ENCODE measurements at places on chromosomes 16 and 17.

DNA sequence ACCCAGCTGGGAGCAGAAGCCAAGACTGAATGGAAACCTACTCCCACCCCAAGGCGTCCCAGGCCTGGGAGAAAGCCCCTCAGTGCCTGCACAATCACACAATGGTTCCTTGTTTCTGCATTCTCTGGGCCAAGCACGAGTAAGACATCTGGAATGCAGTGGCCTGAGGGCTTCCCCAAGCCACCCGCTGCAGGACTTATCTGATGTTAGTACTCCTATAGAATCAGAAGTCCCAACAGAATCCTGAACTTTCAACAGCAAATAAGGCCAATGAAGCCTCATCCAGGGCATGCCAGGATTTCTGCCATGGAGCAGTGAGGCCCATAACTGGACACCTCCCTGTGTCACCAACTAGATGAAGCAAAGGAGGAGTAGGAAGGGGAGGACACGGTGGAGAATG is 28.6 kb downstream of the MYO18A start:
- no peak for DNase-seq

DNA sequence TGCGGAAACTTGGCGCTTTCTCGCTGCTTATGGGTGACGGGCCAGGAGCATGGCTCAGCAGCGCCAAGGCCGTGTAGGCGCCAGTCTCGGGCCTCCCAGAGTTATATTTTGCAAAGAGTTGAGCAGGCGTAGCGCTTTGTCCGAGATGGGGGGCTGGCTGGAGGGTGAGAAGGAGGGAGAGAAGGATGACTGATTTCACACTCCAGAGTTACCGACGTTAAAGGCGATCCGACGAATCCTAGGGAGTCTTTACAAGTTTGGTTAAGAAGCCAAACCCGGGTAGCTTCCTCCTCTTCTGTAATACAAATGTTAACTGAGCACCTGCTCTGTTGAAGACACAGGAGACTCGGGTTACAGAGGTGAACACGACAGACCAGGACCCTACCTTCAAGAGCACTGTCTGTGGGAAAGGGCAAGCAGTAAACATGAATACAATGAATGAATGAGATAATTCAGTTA is 782 bp downstream of the POLR2A start:
- DNase-seq, result no peak

DNA sequence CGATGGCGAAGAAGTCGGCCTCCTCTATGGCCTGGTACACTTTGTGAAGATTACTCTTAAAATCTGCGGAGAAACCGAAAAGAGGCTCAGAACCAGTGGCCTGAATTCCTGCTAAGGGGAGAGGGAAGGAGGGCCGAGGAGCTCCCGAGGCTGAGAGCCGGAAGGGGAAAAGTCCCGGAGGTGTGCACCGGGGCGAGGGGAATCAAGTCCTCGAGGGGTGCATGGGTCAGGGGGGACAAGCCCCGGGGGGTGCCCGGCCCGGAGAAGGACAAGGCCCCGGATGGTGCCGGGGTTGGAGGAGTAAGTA is 495 bp downstream of the PARN start:
- DNase-seq, result no peak

DNA sequence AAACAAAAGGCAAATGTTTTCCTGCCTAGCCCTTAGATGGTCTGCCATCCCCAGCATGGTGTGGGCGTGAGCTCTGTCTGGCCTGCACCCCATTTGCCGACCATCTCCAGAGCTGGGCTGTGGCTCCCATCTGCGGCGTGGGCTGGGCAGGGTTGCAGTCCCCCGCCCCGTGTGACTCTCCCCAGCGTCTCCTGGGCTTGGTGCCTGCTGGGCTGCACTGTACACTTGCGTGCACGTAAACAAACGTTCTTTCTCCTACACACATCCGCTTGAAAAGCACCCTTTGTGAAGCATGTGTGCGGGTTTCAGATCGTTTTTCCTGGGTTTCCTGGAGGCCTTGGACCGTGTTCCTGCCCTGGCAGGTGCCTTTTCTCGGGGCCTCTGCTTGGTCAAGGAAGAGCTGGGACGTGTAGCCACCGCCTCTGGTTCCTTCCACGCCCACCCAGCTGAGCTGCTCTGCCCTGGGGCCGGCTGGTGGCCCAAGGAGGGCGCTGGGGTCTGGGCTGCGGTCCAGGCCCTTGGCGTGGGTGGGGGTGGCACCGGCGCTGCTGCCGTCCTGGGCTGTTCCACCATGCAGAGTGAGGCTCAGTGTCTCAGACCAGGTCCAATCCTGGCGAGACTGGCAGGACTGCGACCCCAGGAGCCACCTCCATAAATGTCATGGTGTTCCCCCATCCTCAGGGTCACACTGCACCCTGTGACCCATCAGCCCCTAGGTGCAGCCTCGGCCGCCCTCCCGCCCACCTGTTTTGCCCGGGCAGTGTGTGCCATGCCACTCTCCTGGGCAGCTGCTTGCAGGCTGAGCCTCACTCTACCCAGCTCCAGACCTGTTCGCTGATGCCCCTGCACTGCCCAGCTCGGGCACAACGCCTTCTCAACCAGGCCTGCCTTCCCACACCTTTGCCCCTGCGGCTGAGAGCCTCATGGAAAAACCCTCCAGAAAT is 9.9 kb upstream of the BAIAP3 start:
- DNase-seq, result no peak

GRCh38 chr17:29197516-29198272 is 17.5 kb upstream of the MYO18A start:
- DNase-seq, result no peak

DNA sequence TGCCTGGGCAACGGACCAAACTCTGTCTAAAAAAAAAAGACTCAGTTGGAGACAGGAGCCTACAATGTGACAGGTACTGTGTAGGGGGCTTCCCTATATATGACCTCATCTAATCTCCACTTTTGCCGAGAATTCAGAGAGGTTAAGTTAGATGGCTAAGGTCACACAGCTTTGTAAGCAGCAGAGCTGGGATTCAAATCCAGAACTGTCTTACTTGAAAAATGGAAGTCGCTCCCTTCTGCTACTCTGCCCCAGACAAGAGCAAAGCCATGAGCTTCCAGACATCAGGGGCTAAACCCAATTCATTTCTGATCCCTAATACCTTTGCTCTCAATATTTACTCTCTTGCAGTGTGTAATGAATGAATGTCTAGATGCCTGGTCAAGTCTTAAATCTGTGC is 41.5 kb upstream of the ABCC12 start:
- DNase-seq, result no peak

DNA sequence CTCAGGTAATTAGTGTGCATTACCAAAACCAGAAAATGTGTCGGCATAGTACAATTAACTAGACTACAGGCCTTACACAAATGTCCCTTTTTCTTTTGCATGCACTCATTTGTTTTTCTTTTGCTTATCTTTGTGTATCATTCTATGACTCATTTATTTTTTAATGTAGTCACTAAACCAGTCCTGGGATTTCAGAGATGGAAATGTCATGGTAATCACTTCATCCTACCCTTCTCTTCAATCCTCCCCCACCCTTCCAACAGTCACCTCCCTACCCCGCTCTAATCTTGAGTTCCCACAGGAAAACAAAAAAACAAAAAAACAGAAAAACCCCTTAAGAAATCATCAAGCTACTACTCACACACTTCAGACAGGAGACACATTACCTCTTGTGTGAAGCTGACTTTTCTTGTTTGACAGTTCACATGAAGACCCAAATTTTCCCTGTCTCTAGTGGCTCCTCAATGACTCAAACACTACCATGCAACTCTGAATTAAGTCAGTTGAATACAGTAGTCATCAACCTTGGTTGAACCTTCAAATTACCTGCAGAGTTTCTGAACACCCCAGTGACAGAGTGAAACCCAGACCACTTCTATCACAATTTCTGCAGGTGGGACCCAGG is 242.4 kb upstream of the SALL1 start:
- DNase-seq, result no peak

GRCh38 chr16:64133366-64133765 is 988.5 kb downstream of the CDH11 start:
- no peak for DNase-seq

GRCh38 chr17:78541488-78542206 is 35.5 kb downstream of the DNAH17 start:
- DNase-seq, result no peak

DNA sequence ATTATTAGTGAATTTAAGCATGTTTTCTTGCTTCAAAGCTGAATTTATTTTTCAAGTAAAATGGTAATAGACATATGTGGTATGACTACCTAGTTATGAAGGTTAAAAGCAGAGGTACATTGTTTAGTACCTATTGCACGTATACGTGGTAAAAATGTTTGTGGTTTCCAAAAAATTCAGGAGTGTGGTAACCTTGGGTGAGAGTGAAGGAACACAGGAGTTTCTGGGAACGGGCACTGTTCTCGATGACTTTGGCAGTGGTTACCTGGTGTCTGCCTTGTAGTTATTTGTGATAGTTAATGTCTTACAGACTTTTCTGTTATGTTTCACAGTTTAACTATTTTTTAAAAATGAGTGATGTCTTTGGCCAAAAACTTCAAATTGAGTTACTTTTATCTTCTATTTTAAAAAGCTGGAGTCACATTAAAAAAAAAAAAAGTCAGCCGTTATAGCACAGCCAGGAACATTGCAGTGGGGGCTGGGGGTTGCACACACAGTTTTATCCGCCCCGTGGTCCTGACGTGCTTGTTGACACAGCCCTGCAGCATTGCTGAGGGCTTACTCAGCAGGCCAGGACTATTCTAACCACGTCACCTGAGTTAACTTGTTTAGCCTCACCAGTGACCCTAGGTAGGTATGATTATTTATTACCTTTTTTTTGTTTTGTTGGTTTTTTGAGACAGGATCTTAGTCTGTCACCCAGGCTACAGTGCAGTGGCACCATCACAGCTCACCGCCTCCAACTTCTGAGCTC is 10.9 kb downstream of the JPT2 start:
- DNase-seq, result no peak

DNA sequence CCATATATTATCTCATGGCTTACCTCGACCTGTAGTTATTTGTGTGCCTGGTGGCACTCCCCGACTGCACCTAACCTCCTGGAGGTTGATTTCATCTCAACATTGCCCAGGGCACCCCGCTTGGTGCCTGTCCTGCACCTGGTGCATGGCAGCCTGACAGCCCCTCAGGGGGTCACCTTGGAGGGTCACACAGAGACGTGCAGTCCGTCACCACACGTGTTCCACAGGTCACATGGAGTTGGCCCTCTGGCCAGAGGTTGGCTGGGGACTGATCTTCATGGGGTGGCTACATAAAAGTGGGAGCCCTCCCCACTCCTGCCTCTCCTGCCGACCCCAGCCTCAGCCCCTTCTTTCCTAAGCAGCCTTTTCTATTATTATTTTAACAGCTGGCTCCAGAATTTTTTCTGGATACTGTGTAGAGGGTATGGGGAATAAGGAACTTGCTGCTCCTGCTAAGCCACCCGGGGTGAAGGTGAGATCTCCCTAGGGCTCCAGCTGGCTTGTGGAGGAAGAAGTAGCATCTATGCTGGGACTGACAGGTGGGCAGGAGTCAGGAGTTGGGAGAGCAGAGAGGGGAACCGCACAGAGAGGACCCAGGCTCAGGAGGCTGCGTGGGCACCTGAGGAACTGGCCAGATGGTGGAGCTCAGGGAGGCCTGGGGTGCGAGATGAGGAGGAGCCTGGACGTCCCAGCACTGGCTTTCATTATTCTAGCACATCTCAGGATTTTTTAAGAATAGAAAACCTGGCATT is 12.5 kb upstream of the NKD1 start:
- DNase-seq, result no peak

- DNase-seq, result no peak
Observed at GRCh38 chr17:70552982-70553334, 383.6 kb downstream of the KCNJ2 start.

DNA sequence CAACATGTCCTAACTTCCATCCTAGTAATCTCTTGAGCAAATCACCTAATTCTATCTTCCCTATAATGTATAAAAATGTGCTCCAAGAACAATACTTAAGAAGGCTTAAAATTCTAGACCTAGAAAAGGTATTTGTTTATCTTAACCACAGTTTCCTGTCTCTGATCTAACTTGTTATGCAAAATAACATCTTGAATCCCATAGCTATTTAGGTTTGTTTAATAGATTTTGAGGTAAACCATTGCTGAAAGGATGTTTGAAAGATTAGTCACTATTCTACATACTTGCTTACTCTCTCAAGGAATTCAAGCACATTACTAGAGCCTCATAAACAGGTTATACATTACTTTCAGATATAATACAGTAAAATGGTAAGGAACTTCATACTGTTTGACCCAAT is 13.0 kb downstream of the CA10 start:
- DNase-seq, result no peak

DNA sequence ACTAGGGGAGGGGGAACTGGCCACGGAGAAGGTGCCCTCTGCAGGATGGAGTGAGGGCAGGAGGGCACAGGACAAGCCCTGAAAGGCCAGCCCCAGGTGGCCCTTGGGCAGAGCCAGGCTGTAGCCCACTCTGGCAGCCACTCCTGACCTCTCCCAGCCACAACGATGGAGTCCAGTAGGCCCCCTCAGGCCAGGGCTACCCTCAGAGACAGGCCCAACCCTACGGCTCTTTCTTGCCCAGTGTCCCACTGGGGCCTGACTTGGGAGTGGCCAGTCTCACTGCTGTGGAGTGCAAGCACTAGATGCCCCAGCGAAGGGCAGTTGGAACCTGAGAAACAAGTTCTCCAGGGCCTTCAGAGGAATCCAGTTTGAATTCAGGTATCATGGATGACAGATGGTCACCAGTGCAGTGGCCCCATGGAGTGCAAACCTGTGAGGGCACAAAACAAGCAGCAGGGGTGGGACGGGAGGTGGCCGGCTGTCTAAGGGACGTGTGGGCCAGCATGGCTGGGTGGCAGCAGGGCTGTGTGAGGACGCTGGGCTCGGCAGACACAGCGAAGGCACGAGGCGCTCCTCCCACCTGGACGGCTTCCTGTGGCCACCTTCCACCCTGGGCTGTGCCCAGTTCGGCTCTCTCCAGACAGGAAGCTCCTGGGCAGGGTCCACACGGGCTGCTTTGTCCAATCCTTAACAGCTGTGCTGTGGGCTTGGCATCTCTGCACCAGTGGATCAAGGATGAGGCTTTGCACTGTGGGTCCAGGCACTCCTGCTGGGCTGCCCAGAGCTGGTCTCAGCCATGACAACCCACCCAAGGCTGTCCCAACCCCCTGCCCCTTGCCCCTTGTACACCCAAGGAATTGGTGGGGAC is 72.1 kb downstream of the AMFR start:
- no peak for DNase-seq

GRCh38 chr16:30416624-30417528 is 9.5 kb downstream of the ZNF771 start:
- DNase-seq, result no peak

All from activated T-helper 9 cell treated with anti-CD3 and anti-CD28 coated beads, Interleukin-2, amount 50 U/mL, for 16 hours (primary cell).